GF-D8 (cell line): ENCODE measurements at places on chromosomes 7 and 10.
A peak's percentile ranks its signal among the peaks of the same experiment; 100 is the strongest.

- DNase-seq, result no peak
Measured at GRCh38 chr7:156857757-156858156, 35.2 kb downstream of the LMBR1 start.

DNA sequence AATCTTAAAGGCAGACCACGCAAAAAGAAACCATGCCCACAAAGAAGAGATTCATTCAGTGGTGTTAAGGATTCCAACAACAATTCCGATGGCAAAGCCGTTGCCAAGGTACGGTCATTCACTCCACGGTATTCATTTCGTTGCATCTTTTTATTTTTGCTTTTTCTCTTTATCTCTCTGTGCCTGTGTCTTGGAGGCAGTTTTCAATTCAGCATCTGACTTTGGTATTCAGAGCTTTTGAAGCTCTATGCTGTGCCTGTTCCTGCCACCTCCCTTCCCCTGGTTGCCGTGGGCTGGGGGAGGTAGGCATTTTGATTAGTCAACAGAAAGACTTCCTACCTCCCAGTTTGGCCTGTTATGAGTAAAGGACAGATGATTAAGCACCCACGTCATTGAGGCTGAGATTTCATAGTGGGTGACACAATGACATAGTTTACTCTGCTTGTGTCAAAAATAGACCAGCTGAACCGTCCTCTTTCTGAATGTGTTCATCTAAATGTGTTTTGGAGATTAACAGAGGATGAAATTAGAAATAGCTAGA lies 149.5 kb downstream of the ARID5B start:
- no peak for DNase-seq

- DNase-seq, result peak; percentile 21
Measured at GRCh38 chr7:12638851-12639456, 48.5 kb upstream of the ARL4A start.

DNA sequence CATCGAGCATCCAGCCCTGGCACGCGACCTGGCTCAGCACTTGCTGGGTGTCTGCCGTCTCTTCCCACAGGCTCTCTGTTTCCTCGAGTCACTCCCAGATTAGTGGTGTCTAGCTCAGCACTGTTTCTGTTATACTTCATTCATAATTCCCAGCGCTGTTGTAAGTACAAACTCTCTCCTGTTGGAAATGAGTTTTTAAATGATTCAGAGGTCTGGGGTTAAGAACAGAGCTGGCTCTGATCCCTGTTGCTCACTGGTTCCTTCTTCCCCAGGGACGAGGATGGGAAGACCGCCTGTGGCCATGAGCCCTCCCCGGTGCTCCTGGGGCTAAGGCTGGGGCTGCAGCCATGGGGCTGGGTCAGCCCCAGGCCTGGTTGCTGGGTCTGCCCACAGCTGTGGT lies 17.3 kb upstream of the C10orf95 start:
- no peak for DNase-seq

DNA sequence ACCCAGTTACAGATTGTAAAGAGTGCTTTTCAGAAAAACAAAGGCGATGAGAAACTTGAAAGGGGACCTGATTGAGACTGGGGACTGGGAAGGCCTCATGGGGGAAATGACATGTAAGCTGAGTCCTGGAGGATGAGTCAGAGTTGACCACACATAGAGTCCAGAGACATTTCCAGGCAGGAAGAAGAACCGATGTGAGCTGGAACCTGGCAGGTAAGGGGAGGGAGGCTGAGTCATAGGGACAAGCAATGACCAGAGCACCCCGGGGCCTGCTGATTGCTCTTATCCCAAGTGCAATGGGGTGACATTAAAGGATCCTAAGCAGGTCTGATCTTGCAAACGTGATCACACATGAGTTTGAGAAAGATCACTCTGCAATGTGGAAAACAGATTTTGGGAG lies 11.7 kb downstream of the TLL2 start:
- DNase-seq, result no peak

GRCh38 chr7:47647918-47648250 lies 66.0 kb upstream of the TNS3 start:
- no peak for DNase-seq

DNA sequence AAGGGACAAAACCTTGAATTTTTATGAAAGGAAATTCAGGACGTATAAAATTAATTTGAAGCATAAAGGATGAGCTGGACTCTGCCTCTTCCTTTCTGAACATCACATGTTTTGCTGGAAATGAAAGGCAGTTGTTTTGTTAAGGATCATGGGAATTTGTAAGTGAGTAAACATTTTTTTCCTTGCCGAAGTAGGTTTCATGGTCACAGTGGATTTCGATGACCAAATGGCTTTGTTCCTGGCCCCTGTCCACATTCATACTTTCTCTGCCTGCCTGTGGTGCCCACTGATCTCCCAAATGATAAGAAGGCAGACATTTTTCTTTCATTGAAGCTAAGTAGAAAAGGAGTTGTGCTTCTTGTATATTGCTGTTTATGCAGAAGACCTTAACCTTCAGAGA lies 104.2 kb downstream of the ARID5B start:
- no peak for DNase-seq

GRCh38 chr10:72421885-72422540 lies 67.3 kb upstream of the DNAJB12 start:
- DNase-seq, result no peak
